ENCODE measurements at places on chromosomes 2 and 18. TPM values are rescaled to one million over a fixed set of nuclear protein-coding genes. Genes with fewer than 3 reads are reported as not detected.

The HAAO gene
- total RNA-seq = not detected

The SLC8A1 gene
- 0.69 TPM for total RNA-seq

The AAK1 gene
- 18.4 TPM for total RNA-seq

The ZSWIM2 gene
- not detected for total RNA-seq

The CD28 gene
- 0.11 TPM for total RNA-seq

The RNASEH1 gene
- total RNA-seq = 27.5 TPM

The FARSB gene
- 5.6 TPM for total RNA-seq

The RGPD4 gene
- not detected for total RNA-seq

The ADGRF3 gene
- total RNA-seq = 0.09 TPM

All from dermis lymphatic vessel endothelial cell (primary cell).